Nucleus accumbens (tissue), 56 donors: ENCODE measurements at places on chromosomes 2 and 18.
A peak's percentile ranks its signal among the peaks of the same experiment; 100 is the strongest.

GRCh38 chr2:36740061-36740460, 43.6 kb downstream of the VIT start:
- DNase-seq: no peak

DNA sequence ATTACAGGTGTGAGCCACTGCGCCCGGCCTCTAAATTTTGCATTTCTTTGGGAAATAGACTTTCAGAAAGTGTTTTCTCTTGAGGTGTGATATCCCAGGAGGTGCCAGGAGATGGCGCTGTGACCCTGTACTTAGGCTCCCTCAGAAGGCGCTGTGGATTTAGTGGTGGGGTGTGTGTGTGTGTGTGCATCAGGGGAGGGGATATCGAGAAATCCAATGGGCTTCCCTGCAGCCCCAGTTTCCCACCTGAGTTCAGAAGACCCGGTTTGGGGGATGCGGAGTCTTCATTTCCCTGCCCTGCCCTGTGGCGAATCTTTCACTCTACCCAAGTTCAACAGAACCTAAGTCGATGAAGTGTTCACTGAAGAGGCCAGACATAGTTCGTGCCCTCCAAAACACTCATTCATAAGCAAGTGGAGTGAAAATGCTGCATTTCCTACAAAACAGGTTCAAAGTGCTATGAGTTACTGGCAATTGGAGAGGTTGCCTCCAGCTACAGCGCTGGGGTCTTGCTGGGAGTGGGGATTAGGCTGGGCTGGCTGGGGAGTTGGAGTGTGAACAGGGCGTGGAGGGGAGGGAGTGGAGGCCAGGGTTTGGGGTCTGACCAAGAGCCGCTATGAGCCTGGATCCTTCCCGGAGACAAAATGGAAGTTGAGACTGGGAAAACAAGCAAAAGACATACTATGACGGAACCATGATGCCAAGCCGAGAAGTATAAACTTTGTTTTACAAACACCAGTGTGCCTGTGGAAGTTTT, 6.5 kb upstream of the WNT6 start:
- DNase-seq: no peak

- no peak for DNase-seq
Observed at GRCh38 chr2:36562240-36562639, 35.7 kb downstream of the FEZ2 start.

GRCh38 chr2:152875701-152876695, 157.6 kb downstream of the ARL6IP6 start:
- no peak for DNase-seq

- DNase-seq: no peak
Observed at GRCh38 chr18:74905247-74905646, 303.7 kb downstream of the PTGR3 start.

DNA sequence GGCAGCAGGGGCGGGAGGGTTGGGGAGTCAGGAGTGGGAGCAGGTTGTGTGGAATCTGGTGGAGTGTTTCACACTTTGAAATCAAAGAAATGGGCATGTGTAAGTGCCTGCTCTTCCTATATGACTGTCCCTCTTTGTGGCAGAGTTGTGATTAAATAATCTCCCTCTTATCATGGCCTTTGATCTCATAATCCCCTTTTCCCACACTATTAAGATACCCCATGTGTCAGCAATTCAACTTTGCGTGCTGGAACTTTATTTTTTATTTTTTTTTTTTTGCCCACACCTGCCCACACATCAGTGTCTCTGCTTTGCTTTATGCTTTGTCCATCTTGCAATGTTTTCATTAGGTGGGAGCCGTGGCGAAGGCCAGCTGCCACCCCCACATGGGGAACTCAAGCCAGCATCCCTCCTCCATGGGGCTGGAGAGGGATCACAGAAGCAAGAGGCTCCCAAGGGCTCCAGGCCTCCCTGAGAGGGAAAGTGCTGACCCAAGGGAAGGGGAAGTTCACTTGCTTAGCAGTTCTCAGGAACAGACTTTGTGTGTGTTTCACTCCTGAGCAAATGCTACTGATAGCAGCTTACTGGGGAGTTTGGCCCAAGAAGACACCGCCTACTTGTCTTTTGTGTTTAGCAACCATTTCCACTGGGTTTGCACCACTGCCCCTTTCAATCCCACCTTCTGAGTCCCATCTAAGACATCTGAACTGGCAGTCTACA, 243.4 kb downstream of the BCL11A start:
- DNase-seq: no peak

- DNase-seq: no peak
Observed at GRCh38 chr18:73920033-73920432, 227.6 kb downstream of the FBXO15 start.

GRCh38 chr2:54965425-54965824, 84.8 kb downstream of the RTN4 start:
- no peak for DNase-seq

DNA sequence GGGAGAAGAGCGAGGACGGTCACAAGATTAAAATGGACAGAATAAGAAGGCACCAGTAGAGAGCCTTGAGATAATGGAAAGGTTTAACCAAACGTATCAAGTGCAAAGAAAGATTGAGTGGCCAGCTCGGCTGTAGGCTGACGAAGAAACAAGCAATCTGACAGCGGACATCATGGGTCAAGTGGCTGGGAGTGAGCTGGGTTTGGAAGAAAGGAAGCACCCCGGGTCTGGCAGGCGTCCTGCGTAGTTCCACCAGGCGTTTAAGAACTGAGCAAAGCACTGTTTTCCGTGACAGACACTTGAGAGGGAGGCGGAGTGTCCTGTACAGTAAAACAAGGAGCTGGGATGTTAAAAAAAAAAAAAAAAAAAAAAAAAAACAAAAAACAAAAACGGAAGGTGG, 27.1 kb downstream of the DAPL1 start:
- no peak for DNase-seq

- DNase-seq: no peak
Observed at GRCh38 chr2:179070895-179071294, 21.0 kb upstream of the CCDC141 start.

GRCh38 chr2:32976409-32977063, 29.8 kb downstream of the LTBP1 start:
- DNase-seq: no peak

GRCh38 chr18:44464398-44465180, 216.1 kb upstream of the SETBP1 start:
- no peak for DNase-seq

DNA sequence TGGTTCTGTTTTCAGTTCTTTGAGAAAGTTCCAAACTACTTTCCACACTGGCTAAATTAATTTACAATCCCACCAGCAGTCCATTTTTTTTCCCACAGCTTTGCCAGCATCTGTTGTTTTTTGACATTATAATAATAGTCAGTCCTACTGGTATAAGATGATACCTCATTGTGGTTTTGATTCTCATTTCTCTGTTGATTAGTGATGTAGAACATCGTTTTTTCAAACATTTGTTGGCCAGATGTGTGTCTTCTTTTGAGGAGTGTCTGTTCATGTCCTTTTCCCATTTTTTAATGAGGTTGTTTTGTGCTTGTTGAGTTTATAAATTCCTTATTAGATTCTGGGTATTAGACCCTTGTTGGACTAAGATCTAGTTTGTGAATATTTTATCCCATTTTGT, 376.8 kb upstream of the NT5C1B start:
- DNase-seq: no peak

DNA sequence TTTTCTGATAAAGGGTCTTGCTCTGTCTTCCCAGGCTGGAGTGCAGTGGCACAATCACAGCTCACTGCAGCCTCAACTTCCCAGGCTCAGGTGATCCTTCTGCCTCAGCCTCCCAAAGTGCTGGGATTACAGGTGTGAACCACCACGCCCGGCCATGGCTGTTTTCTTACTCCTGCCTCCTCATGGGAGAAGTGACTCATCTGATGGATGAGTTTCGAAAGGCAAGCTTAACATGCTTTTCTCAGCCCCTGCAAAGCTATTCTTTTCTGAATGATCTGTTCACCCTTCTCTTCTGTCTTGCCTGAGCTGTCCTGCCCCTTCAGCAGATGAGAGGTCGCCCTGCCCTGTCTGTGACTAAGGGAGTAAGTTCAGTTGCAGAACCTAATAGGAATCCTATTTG, 929 bp upstream of the CREG2 start:
- no peak for DNase-seq

GRCh38 chr2:144890828-144891227, 370.9 kb upstream of the ZEB2 start:
- no peak for DNase-seq

DNA sequence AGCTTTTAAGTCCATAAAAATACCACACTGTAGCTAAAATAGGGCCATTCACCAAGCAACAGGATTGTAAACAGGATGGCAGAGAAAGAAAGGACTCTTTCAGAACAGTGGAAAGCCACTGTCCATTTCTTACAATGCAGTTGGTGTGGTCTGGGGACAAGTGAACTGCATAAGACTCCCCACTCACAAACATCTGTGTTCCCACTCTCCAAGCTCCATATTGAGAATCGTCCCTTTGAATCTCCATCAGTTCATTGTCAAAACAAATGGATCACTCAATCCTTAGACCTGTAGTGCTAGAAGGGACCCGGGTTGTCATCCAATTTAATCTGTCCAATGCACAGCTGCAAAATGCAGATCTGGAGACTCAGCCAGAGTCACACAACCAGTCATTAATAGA, 347.4 kb upstream of the KLHL29 start:
- peak; percentile 55 for DNase-seq

DNA sequence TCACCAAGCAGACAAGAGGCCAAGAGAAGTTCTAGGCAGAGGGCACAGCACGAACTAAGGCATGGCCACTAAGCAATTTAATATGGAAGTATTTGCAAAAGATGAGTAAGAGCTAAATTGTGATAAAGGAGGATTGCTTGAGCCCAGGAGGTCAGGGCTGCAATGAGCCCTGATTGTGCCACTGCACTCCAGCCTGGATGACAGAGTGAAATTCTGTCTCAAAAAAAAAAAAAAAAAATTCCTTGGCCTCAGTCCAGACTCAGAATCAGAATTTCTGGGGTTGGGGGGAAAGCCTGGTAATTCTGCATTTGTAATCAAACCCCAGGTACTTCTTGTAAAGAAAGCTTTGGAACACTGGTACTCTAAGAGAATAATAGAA, 46.8 kb upstream of the RTN4 start:
- no peak for DNase-seq

DNA sequence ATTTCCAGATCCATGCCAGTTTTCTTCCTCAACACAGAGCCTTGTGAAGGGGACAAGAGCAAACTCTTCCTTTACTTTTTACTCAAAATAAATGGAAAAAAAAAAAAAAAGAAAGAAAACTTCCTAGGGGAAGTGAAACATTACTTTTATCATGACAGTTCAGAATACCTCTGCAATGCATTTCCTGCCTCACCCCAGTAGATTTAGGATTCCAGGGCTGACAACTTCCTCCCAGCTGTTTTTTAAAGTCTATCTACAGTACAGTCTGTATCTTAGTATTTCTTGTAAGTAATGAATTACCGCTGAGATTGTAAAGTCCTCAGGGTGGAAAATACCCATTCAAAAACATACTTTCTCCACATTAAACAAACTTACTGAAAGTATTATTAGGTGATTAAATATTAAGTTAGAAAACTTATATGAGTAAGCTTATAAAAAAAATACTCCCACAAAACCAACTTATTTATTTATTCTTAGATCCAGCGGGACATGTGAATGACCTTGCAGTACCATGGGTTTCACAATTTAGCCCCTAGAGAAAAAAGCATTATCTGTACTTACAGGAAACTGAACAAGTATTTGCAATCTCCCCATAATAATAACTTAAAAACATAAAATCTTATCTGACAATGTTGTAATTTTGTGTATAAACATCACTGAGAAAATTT, 117.7 kb downstream of the RBMS1 start:
- no peak for DNase-seq

- no peak for DNase-seq
Observed at GRCh38 chr2:11466307-11467128, 557 bp upstream of the E2F6 start.

- no peak for DNase-seq
Observed at GRCh38 chr18:5462227-5462626, 81.6 kb downstream of the EPB41L3 start.

DNA sequence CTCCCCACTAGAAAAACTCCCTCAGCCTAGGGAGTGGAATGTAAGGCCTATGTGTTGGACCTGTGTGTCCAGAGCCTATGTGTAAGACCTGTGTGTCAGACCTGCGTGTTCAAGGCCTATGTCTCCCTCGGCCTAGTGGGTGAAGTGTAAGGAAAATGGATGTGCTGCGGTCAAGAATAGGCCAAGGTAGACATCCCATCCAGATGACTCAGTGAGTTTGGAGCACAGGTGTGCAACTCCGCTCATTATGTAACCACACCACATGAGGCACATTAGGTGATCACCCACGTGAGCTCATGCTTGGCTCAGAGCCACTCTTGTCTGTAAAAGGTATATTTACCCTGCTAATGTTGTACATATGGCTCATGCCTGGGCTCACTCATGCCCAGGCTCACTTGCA, 565.3 kb upstream of the CRIM1 start:
- no peak for DNase-seq

DNA sequence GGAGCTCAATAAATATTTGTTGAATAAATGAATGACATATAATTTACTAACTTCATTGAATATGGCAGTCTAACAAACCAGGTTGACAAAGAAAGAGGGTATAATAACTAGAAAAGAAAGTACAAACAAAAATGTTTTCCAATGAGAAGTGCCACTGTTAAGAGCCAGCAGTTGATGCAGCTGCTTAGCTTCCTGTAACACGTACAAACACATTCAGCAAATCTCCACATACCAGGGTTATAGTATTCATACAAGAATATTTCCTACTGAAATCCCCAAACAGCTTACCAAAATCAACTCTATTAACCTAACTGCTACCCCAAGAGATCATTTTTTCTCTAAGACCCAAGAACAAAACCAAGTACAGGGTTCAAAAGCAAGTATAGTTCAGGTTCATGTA, 77.7 kb downstream of the THADA start:
- DNase-seq: no peak

DNA sequence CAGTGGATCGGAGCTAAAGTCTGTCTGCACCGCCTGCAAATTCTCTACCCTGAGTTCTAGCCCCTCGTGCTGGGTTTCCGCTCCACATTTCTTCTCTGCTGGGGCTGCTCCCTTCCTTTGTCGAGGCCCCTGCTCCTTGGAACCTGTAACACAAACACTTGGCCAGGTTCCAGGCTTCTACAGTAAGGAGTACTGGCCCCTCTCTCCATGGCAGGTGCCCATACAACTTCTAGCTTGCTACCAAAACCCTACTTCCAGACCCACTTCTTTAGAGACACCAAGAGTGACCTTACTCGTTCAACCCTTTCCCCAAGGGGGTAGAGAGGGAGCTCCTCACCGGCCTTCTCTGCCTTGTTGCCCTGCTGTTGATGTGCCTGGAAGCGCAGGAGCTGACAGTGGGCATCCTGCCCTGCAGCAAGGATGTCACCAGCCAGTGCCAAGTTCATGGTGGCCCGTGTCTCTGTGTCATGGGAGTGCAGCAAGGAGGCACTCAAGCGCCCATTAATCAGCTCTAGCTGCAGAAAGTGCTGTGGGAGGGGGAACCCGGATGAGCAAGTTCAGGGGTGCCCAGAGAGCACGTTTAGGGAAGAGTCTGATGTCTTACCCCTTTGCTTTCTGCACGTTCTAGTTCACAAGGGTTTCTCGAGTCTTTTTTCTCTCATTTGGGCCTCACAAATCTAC, 1.1 kb downstream of the PREB start:
- DNase-seq: no peak

- no peak for DNase-seq
Observed at GRCh38 chr2:120624738-120625446, 110.8 kb upstream of the GLI2 start.

GRCh38 chr2:210250622-210251021, 25.4 kb upstream of the ACADL start:
- DNase-seq: no peak

- DNase-seq: no peak
Observed at GRCh38 chr18:54035927-54036326, 188.5 kb downstream of the MBD2 start.
